ENCODE measurements at places on chromosomes 4 and X.

GRCh38 chrX:56765811-56766553 lies 36.9 kb downstream of the NBDY start:
- no peak for DNase-seq

- DNase-seq, result no peak
Measured at GRCh38 chr4:159104694-159105414, 2.0 kb downstream of the RAPGEF2 start.

- no peak for DNase-seq
Measured at GRCh38 chrX:130071611-130072344, 38.5 kb downstream of the ELF4 start.

DNA sequence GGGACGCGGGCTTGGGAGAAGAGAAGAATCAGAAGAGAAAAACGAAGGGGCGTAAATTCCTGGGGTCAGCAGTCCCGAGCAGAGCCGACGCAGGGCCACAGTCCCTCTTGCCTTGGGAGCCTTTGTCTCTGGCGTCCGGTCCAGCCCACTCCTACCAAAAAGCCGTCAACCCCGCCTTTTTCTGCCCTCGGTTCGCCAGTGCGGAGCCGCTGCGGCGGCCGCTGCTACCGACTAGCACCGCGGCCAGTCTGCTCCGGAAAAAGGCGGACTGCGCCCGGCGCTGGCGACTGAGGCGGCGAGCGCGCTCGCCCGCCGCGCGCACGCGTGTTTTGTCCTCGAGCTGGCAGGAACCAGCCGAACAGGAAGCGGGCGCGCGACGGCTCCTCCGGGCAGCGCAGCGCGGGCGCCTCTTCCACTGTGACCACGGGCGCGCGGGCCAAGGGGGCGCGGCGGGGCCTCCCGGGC lies 502 bp downstream of the HNRNPDL start:
- DNase-seq, result no peak

DNA sequence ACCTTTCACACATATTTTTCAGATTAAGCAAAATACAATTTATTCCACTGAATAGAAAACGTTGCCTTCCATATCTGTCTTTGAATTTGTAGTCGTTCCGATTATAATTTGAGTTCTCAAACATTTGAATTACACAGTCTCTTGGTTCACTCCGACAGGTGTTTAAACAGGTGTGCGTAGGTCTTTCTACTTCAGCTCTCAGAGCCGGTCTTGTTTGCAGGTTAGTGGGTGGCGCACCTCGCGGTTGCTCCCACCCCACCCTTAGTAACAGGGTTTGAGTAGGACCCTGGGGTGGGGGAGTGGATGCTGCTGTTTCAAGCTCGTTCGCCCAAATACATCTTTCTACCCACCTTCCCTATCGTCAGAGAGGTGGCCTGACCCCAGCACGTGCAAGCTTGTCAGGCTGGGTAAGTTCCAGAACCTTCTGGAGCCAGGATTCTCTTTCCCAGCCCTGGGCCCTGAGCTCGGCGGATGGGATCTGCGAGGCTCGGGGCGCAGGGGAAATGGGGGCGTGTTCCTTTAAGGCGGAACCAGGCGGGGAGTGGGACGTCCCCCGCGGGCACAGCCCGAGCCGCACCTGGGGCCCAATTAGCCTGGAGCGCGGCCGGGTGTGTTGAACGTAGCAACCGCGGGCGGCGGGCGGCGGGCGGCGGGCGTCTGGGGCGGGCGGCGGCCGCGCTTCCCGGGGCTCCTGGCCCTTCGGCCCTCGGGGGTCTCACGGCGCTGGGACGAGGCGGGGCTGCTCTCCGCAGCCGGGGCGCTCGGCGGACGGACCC lies at the start of gene FAM149A:
FAM149A (plus strand) TSS at position 591 of the 776 bp plus-strand sequence.
- peak; percentile 43 for DNase-seq

- DNase-seq, result no peak
Measured at GRCh38 chrX:123303429-123303828, 119.4 kb downstream of the GRIA3 start.

DNA sequence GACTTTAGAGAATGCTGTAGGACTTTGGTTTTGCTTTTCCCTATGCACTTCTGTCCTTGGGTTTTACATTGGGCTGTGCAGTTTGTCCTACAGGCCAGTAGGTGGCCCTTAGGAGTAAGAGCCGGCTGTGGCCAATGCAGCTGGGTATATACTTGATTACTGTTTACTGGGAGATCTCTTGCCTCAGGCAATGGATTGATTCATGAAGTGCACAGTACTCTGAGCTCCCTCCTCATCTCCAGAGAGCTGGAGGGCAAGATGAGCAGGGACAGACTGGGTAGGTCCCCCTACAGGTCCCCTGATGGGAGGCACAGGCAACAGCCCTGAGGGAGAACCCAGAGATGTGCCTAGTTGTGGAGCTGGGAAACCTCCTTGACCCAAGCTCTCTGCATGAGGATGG lies 103.8 kb upstream of the QRFPR start:
- no peak for DNase-seq

GRCh38 chr4:21083413-21083812 lies 383.2 kb downstream of the PACRGL start:
- DNase-seq, result no peak

GRCh38 chr4:156575430-156576073 lies 396.0 kb downstream of the PDGFC start:
- DNase-seq, result no peak

DNA sequence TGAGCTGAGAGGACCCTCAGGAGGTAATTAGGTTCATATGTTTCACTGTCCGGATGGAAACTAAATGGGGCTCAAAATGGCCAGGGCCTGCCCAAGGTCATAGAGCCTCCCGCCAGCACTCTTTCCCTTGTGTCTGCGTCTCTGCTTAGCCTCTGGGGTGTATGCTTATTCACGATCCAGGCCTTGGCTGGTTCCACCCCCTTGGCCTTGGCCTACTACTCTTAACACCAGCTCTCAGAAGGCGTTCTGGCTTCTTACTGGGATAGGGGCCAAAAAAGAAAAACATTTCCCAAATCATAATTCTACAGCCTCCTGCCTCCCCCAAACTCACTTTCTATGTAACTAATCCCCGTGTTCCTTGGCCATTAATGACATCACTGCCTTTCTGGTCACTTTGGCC lies 68.8 kb downstream of the RTL5 start:
- DNase-seq, result no peak

Data from stimulated activated CD4-positive, alpha-beta T cell treated with anti-CD3 and anti-CD28 coated beads, Interleukin-1b, Interleukin-23, amount 100 ng/mL, for 1 hour (primary cell).